Right lobe of liver (tissue), 6 donors: ENCODE measurements at places on chromosomes 6 and 20.

DNA sequence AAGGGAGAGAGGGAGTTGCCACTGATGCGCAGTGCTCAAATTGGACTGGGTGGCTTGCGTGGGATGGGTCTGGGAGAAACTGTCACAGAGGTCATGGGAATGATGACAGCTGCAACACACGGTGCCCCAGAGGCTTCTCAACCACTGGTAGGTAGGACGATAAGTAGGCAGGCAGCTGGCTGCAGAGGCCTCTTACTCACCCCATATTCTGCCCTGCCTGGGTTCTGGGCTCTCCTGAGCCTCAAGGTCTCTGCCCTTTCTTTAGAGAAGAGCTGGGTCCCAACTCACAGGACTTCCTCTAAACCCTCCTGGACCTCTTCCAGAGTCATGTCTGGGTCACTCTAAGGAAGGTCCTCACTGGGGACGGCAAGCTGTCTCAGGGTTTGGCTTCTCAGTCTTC is 37.2 kb upstream of the RNF24 start:
- H3K4me3 ChIP-seq: no peak overlapping the region
- H3K36me3 ChIP-seq: no peaks in the 10 kb centered on the region
- no peak overlapping the region for H3K27ac ChIP-seq
- DNase-seq: no peak
- no peaks in the 10 kb centered on the region for H3K4me1 ChIP-seq
- no peaks in the 10 kb centered on the region for H3K27me3 ChIP-seq

DNA sequence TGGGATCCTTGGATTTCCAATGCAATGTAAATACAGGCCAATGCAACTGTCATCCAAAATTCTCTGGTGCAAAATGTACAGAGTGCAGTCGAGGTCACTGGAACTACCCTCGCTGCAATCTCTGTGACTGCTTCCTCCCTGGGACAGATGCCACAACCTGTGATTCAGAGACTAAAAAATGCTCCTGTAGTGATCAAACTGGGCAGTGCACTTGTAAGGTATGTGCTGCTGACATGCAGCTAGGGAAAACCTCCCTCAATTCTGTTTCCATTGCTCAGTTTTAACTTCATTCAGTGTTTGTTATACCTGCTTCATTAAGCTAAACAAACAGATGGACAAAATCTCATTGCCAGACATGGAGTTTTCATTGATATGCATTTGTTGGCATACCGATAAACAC is 397.1 kb downstream of the ARHGAP18 start:
- no peaks in the 10 kb centered on the region for H3K27me3 ChIP-seq
- H3K36me3 ChIP-seq: no peaks in the 10 kb centered on the region
- no peaks in the 10 kb centered on the region for H3K4me1 ChIP-seq
- no peak overlapping the region for H3K4me3 ChIP-seq
- no peak overlapping the region for H3K27ac ChIP-seq

GRCh38 chr6:63149730-63150129 is 61.5 kb upstream of the FKBP1C start:
- DNase-seq: no peak
- no peaks in the 10 kb centered on the region for H3K4me1 ChIP-seq
- no peak overlapping the region for H3K4me3 ChIP-seq
- no peak overlapping the region for H3K27ac ChIP-seq
- no peaks in the 10 kb centered on the region for H3K36me3 ChIP-seq

DNA sequence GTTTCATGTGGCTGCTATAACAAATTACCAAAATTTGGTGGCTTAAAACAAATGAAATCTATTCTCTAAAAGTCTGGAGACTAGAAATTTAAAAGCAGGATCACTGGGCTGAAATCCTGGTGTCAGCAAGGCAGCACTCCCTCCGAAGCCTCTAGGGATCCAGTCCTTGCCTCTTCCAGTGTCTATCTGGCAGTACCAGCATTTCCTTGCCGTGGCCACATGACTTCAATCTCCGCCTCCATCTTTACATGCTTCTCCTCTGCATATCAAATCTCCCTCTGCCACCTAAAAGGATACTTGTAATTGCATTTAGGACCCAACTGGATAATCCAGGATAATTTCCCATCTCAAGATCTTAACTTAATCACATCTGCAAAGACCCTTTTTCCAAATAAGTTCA is 30.2 kb downstream of the ARHGAP18 start:
- H3K4me3 ChIP-seq: no peak overlapping the region
- no peak overlapping the region for H3K27ac ChIP-seq
- DNase-seq: no peak

- H3K4me3 ChIP-seq: no peak overlapping the region
- no peaks in the 10 kb centered on the region for H3K36me3 ChIP-seq
- no peak for DNase-seq
- no peaks in the 10 kb centered on the region for H3K4me1 ChIP-seq
- H3K27ac ChIP-seq: no peak overlapping the region
Observed at GRCh38 chr6:4264081-4264480, 128.7 kb upstream of the ECI2 start.
